ENCODE measurements at places on chromosomes 2 and 18.

- DNase-seq = peak; percentile 94
Observed at GRCh38 chr2:19911808-19912509, 10.2 kb upstream of the TTC32 start.

DNA sequence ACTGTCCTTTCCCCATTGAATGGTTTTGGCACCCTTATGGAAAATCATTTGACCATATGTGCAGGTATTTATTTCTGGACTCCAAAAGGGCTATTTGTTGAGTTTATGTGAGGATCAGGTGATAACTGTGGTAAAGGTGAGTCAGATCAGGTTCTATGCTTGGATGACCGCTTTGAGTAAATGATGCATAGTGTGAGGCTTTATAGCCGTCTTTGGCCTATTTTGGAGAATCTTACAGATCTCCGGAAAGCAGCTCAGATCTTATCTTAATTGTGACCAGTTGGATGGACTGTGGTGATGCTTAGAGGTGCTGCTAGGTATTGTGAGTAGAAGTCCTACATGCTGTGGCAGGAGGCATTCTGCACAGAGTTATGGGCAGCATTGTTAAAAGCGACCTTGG is 126.2 kb downstream of the METTL8 start:
- DNase-seq = no peak

GRCh38 chr2:29455200-29455860 is 340.1 kb downstream of the CLIP4 start:
- DNase-seq = no peak

GRCh38 chr2:65354773-65355172 is 77.6 kb downstream of the SPRED2 start:
- peak; percentile 65 for DNase-seq

GRCh38 chr2:25698752-25699151 is 25.4 kb upstream of the DTNB start:
- DNase-seq = peak; percentile 85

- DNase-seq = no peak
Observed at GRCh38 chr2:106531676-106532214, 44.6 kb downstream of the CD8B2 start.

GRCh38 chr2:132659331-132659730 is 10.7 kb downstream of the LYPD1 start:
- no peak for DNase-seq

DNA sequence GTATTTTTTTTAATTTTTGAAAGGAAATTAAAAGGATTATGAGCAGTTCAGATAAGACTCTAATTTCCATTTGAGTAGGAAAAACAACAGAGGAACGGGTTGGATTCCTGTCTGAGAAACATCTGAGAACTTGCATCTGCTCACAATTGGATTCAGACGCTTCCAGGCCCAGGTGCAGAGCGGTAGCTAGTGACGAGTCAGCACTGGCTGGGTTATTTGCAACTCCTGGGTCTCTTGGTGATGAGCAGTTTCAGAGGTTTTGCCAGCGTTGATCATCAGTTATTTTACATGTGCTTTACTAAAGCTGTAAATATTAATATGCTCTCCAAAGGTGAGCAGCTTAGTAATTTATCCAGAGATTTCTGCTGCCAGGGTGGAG is 39.1 kb upstream of the B3GNT7 start:
- DNase-seq = no peak

DNA sequence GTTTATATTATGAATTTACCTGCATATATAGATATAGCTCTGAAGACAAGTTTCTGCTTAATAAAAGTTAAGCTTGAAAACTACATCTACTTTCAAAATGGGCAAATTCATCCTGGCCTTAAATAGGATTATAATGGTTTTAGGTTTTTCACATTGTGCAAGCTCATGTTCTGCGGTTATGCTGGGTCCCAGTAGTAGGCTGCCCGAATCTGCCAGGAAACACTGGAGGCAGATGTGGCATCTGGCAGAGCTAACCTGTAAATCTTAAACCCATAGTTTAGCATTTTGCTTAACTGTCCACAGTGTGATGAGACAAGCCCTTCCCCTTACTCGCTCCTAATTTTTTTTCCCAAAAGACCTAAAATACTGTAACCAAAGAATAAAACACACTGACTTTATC is 234.2 kb downstream of the TCF4 start:
- no peak for DNase-seq

- no peak for DNase-seq
Observed at GRCh38 chr2:160916300-160916699, 243.9 kb upstream of the TANK start.

DNA sequence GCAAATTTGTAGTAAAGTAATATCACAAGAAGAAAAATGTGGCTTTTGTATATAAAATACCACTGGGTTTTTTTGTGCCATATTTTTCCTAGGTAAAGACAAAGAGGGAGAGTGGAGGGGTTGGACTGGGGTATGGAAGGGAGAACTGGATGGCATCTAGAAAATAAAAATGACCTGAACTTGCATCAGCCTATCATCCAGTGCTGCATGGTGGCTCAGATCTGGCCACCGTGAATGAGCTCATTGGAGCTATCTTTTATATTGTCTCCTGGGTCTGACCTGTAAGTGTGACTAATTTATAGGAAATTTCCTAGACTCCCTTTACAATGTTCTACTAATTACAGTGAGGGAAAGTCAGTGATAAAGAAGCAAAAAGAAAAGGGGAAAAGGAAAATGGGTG is 369.0 kb downstream of the TMEM182 start:
- no peak for DNase-seq

DNA sequence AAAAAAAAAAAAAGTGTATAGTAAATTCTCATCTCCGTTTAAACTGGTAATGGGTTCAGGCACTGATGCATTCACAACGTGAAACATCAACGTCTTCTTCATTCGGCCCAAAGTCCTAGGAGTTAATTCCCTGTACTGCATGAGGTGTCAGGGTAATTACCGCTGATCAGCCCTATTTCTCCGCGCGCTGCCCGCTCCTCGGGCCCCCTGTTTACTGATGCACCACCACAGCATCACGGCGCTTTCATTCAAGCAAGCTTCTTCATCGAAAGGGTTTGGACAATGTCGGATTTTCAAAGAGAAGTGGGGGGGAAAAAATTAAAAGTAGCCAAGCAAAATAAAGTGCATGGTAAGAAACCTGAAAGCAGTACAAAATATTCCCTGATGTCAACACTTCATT is 352.0 kb upstream of the POU3F3 start:
- no peak for DNase-seq

- peak; percentile 44 for DNase-seq
Observed at GRCh38 chr18:62396381-62396780, 71.3 kb downstream of the TNFRSF11A start.

GRCh38 chr2:207408086-207408794 is 121.5 kb upstream of the CREB1 start:
- peak; percentile 97 for DNase-seq

- no peak for DNase-seq
Observed at GRCh38 chr2:51994123-51994763, 962.3 kb upstream of the NRXN1 start.

DNA sequence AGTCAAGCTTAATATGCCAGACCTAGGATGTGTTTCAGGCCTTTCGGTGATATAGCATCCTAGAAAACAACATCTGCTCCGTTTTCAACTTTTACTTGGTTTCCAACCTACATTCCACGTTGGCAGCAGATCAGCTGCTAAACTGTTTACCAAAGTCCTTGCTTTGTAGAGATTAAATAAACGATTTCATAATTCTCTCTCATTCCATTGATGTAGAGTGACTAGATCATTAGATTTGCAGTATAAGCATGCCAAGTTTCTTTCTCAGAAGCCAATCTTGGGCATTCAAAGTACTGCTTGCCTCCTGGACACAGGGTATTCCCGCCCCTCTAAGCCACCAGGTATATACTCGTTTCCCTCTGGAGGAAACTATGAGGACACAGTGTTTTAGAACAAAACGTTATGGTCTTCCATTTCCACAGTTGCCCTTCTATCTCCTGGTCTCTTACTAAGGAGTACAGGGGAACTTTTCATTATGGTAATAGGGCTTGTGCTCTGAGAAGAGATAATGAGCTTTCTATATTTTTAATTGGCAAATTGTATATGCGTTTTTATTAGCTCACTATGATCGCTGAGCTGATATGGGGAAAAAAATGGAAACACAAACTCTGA is 10.5 kb upstream of the INSIG2 start:
- no peak for DNase-seq

DNA sequence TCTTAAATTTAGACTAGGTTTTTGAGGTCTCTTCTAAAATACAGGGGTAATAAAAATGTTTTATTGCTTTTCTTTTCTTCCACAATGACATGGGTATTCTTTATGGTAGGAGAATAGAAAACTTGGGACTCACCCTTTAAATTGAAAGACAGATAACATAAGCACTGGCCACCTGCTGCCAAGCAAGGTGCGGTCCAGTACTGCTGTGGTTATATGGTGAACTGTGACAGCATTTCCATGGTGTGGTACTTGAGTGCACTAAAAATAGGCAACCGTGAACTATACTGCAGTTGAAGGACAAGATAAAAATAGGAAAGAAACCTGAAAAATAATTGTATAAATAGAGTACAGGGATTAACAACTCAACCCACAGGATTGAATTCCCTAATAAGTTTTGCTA is 54.4 kb upstream of the GRB14 start:
- no peak for DNase-seq

DNA sequence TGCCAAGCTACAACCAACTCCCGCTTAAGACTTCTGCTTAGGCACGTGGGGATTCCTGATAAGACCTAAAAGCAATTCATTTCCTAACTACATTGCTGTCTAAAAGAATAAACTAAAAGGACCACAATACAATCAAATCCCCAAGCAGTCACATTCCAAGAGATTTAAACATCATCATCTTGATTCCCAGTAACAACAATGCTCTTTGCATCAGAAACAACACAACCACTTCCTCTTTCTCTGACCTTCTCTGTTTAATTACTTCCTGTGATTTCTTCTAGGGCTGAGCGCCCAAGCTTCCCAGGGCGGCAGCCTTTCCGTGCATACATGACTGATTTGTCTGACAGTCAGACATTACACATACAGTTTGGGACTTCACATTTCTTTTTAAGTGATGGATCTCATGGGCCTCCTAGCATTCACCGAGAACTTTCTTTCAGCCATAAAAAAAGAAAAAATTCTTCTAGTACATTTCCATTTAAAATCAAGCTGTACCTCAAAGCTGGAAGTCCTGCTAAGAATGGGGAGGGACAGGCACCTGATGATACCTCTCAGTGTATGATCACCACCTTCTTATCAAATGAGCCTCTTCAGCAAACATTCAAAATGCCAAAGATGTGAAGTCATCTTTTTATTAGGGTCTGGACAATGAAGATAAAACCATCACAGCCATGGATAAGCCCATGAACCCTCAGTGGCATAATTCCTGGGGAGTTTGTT is 11.5 kb downstream of the SPRED2 start:
- no peak for DNase-seq

GRCh38 chr2:54642677-54643430 is 80.6 kb upstream of the EML6 start:
- DNase-seq = no peak

GRCh38 chr2:110678457-110679336 is 834 bp upstream of the BUB1 start:
- peak; percentile 8 for DNase-seq

DNA sequence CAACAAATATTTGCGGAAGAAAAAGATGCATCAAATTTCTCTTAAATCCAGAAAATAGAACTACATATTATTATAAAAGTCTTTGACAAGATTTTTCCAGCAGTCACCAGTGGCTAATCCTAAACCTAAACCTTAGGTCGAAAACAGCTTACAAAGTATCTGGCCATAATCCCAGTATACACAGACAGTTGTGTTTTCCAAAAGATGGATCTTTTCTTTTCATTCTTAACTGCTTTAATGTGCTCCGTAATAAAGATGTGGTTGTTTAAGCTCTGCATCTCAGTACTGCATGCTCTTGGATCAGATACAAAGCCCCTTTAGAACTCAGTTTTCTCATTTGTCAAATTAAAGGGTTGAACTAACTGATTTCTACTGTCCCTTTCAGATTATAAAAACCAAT is 247.8 kb downstream of the TXNL1 start:
- DNase-seq = no peak

Data from bronchial epithelial cell (primary cell).